Adrenal gland (tissue), 19 donors: ENCODE measurements at places on chromosomes 1 and 21. TPM values are rescaled to one million over a fixed set of nuclear protein-coding genes. Genes with fewer than 3 reads are reported as not detected.

DCST1 gene
- polyA plus RNA-seq = not detected

MCOLN2 gene
- 27.4 TPM for polyA plus RNA-seq

PTGFR gene
- polyA plus RNA-seq = 1.3 TPM

PALMD gene
- polyA plus RNA-seq = 67.1 TPM

TAF1A gene
- 6.6 TPM for polyA plus RNA-seq
